ENCODE measurements at places on chromosomes 11 and 22.
A peak's percentile ranks its signal among the peaks of the same experiment; 100 is the strongest.

DNA sequence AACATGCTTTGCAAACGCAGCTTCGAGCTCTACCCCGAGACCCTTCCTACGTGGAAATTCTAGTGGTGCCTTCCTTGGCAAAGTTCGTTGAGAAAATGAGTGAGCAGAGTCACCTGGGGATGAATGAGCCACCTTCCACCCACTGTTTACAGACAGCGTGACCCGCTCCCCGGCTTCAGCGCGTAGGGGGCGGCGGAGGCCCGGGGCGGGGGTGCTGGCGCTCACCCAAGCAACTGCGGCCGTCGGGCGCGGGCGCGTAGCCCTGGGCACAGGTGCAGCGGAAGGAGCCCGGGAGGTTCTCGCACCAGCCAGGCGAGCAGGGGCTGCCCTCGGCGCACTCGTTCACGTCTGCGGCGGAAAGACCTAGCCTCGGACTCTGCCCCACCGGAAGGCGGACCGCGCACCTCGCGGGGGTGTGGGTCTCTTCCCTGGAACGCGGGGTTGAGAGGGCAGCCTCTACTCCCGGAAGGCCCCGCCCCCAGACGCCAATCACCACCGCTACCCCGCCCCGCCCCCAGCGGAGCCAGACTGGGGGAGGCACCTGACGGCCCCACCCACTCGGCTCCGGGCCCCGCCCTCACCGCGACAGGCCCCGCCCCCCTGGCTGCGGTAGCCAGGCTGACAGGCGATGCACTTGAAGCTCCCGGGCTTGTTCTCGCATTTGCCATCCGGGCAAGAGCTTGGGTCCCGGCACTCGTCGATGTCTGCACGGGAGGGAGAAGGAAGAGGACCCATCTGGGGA lies 11.8 kb downstream of the LTBP3 start:
- DNase-seq: peak; percentile 70

GRCh38 chr11:84857746-84858145 lies 769.4 kb downstream of the DLG2 start:
- DNase-seq: no peak

- DNase-seq: peak; percentile 63
Measured at GRCh38 chr22:44127356-44127755, 53.4 kb upstream of the PARVG start.

DNA sequence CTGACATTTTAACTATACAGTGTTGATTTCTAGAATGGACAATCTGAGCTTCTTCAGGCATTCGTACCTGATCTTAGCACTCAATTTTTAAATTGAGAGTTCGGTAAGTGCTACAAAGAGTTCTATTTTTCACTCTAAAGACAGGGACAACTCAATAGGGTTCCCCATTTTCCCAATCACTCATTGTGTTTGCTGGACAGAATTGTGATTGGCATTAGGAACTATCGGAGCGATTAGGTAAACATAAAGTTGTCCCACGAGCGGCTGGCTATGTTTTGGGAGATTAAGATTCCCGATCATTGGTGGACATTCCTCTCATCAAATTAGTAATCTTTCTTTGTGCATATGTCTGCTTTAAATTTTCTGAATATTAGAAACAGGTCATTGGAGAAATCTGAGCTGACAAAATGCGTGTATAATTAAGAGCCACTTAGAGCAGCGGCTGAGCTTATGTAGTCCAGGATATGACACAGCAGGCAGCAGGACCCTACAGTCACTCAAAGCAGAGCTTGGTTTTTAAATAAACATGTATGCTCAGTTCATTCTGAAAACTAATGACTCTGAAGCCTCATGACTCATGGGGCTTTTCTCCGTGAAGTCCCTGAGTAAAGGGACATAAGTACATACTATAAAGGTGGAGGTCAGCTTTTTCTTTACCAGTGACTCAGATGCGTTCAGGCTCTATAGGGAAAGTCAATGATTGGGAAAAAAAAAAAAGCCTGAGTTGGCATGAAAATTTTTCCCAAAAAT lies 109.4 kb downstream of the GRIA4 start:
- no peak for DNase-seq

DNA sequence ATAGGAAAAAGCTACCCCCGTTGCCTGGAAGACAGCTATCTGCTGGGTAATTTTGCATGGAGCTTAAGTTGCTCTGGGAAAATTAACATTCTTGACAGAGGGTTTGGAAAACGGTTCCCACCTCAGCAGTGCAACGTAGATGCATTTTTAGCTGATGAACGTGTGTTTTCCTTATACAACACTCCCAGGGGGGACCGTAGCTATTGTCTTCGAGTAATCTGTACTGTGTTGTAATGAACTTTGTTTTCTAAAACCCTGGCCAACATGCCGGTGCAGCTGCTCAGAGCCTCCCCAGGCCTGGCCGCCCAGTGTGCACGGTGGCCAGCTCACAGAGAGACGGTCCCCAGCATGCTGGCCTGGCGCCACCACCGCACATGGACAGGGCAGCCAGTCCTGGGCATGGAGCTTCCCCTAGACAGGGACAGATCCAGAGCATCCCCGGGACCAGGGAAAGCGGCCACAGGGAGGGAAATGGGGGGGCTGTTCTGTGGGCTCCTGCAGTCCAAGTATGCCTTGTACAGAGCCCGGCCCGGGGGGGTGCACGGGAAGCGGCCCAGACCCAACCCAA lies 2.2 kb downstream of the TNNT3 start:
- no peak for DNase-seq

DNA sequence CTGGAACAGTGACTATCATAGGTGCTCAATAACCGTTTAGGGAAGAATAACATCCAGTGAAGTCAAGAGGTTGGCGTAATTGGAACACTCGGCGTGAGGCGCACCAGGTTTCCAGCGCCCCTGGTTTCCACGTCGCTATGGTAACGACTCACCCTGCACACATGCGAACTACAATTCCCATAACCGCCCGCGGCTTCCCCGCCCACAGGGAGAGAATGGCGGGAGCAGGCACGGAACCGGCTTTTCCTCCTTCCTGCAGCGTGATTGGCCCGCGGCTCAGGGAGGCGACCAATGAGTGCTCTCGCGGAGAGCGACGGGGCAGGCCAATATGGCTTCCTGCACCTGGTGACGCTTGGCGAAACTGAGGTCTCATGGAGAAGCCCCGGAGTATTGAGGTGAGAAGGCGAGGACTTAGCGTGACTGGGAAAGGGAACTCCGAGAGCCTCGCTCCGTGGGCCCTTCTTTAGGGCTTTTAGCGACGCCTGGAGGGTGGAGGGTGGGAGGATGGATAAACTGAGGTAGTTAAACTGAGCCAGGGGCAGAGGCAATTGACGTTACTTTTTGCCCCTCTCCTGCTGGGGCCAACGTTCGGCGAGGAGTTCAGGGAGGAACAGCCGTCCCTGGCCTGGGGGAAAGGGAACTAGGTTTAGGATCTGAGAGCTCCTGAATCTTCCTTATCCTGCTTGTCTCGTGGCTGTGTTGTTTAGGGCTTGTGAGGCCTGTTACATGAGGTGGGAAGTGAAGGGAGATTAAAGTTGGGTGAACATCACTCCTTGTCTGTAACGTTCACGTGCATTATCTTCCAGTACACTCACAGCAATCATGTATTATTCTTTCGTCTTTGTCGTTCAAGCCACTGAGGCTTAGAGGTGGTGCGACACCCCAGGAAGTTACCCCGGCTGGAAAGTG lies at the start of gene L3MBTL2:
TSS of gene L3MBTL2 (plus strand) at position 321 of the 909 bp plus-strand sequence. CDS start at position 372, 51 bp downstream.
- peak; percentile 89 for DNase-seq

- DNase-seq: no peak
Measured at GRCh38 chr11:58067685-58068084, 36.9 kb downstream of the OR6Q1 start.

- no peak for DNase-seq
Measured at GRCh38 chr11:125069796-125070195, 6.7 kb downstream of the SLC37A2 start.
